ENCODE measurements at places on chromosomes 2 and 18. TPM values are rescaled to one million over a fixed set of nuclear protein-coding genes. Genes with fewer than 3 reads are reported as not detected.

The MYO7B gene
- 0.32 TPM for total RNA-seq

The NTSR2 gene
- total RNA-seq: 0.19 TPM

- DNase-seq: no peak
Measured at GRCh38 chr2:122734766-122735424, 979.4 kb downstream of the TSN start.

DNA sequence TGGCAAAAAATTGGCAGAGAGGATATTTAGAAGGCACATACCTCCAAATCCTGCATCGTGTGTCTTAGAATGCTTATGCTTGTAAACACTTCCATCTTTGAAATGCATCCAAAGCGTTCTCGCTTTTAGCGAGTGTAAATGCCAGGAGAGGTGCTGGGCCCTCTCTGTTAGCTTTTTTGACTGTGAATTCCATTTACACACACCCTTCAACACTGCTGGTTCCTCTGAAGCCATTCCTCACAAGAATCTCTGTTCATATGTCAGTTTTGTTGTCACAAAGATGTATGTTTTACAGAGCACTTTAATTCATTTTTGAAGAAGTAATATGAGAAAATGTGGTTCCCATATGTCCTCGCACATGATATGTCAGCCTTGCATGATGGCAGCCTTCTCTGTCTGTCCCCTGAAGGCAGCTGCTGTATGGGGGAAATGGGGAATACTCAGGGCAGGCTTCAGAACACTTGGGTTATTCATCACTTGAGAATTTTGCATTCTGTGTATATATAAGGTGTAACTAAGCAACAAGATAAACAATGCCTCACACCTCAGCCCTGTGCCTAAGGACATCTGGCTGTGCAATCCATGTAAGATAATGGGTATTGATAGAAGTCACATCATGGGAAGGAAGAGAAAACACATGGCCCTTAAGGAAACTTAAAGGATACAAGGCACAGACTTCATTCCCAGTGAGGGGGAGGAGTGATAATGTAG lies 52.3 kb downstream of the RAB27B start:
- DNase-seq: no peak

The SATB2 gene
- 1.3 TPM for total RNA-seq

The TUBB8B gene
- total RNA-seq: not detected
